ENCODE measurements at places on chromosomes 3 and 15.

DNA sequence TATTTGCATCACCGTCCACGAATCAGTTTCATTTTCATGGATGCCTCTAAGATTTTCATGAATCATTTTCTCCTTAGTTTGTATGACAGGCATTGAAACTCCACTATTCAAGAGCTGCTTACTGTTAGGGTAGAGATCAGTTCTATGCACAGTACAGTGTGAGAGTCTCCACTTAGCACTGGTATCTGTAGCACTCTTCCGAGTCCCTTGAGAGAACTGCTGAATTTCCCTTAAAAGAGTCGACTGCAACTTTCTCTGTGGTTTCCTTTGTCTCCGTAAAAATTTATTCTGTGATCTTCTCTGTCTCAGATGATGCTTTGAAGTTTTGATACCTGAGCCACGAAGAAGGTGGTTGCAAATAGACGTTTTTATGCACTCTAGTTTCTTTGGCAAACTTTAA is 14.8 kb downstream of the GTPBP8 start:
- no peak for DNase-seq

- no peak for DNase-seq
These were observed 70.1 kb upstream of the VEPH1 start for GRCh38 chr3:157573281-157573680.

GRCh38 chr15:25783607-25784540 is 79.3 kb downstream of the ATP10A start:
- peak; percentile 34 for DNase-seq

DNA sequence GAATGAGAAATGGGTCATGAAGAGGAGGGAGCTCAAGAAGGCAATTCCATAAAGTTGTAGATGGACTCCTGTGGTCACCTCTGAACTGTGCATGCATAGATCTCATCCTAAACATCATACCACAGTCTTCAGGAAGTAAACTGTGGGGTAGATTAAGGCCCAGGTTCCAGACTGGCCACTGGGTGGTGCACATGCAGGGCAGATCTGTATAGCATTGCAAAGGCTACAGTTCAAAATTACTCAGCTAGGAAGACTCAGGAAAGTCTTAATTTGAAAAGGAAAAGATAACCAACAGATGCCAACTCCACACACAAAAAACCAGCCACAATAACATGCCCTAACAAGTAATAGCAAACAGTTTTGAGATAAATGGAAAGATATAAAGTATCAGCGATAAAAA is 20.3 kb downstream of the KY start:
- DNase-seq = no peak

DNA sequence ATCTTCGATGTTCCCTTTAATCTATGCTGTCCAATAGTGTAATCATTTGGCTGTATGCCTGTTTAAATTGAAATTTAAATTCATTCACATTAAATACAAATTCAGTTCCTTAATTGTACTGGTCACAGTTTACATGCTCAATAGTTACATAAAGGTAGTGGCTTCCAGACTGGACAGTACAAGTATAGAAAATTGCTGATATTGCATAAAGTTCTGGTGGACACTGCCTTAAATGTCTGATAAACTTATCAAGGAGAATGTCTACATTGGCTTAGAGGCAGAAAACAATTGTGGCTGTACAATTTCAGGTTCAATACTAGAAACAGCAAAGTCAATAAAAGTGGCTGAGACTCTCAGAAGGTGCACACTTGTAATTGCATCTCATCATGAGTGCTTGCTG is 365.2 kb downstream of the RBMS3 start:
- no peak for DNase-seq

DNA sequence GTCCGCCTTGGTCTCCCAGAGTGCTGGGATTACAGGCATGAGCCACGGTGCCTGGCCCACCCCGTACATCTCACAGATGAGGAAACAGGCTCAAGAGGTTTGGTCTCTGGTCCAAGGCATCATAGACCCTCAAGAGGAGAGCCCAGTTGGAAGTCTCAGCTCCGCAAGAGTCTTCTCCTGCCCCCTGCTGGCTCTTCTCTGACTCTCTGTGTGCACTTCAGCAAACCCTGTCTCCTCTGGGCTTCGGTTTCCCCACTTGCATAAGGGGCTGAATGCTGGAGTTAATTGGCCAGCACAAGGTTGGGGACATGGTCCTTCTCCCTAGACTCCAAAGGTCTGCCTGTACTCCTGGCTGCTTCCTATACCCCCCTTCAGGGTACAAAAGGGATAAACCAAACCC is 3.9 kb downstream of the MST1R start:
- DNase-seq = no peak

DNA sequence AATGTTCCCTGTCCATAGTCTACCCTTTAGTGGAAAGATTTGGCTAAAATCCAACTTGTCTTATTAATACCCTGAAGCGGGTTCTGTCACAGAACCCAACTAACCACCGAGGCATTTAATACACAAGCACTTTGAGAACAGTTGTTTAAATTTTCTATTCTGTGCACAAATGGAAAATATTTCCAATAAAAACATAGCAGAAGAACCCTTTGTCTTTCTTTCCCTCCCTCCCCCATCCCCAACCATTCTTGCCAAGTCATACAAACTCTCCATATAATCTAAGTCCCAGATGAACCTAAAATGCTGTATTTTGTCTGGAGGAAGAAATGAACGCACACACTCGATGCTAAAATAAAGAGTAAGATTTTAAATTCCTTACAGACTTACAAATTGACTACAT is 126.9 kb upstream of the STRIT1 start:
- no peak for DNase-seq

- no peak for DNase-seq
These were observed 50.1 kb downstream of the PCSK6 start for GRCh38 chr15:101439285-101439919.

- no peak for DNase-seq
These were observed 26.8 kb upstream of the LIMD1 start for GRCh38 chr3:45567730-45568172.

DNA sequence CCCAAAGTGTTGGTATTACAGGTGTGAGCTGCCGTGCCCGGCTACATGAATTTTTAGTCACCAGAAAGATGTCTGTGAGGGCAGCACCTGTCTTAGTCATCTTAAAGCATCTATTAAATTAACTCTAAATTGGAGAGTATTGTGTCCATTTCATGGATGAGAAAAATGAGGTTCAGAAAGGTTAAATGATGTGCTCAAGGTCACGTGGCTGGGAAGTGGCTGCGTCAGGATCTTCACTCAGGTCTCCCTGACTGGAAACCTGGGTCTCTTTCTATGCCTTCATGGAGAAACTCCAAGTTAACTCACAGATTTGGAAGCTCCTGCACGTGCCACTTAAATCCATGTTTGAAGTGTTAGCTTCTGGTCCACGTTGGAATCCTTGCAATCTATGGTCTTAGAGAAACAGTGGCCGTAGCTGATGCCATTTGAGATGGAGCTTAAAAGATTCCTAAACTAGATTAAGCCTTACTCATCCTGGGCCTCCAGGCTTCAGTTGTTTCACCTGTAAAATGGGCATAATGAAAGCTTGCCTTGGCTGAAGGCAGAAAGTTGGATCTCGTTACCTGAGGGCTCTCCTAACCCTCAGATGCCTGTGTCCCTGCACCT is 5.2 kb upstream of the TMEM40 start:
- no peak for DNase-seq

DNA sequence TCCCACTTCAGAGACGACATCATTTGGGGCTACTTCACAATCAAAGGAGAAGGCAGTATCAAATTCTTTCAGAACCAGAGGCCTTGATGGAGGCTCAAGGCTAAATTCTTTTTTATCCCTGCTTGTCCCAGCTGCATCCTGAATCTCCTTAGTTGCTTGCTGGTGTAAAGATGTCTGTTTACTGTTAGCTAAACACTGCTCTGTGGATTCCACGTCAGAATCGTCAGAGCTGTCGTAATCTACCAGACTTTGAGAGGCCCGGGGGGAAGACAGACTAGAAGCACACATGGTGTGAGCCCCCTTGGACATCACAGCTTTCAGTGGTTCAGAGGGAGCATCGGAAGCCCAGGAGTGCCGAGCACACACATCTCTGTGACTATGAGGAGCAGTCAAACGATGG is 32.6 kb downstream of the LINS1 start:
- DNase-seq = no peak

DNA sequence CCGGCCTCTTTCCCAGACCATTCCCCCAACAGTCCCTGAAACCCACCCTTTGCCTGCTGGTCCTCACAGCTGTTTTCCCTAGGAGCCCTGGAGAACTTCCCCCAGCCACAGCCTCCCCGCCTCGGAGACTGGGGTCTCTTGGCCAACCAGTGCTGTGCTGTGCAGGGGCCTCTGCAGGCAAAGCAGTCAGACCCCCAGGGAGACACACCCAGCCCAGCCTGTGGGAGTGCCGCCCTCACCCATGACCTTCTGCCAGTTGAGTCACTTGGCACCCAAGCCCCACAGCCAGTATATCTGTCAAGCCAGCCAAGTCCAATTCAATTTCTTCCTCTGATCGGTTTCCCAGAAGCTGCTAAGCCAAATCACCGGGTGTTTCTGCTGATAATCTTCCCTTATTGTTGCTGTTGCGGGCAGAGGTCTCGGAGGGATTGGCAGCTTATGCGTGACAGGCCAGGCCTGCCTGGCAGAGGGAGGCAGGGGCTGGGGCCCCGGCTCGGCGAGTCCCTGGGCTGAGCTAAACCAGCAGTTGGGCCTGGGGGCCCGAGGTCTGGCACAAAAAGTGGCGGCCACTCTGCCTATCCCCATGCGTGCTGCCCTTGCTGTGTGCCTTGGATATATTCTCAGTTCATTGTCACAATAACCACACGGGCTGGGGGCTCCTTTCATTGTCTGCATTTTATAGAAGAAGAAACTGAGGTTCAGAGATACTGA is 65.6 kb upstream of the SLC6A1 start:
- DNase-seq = no peak

- peak; percentile 18 for DNase-seq
These were observed 472 bp downstream of the CHST14 start for GRCh38 chr15:40471105-40471807.

GRCh38 chr3:127549826-127550467 is 40.6 kb downstream of the TPRA1 start:
- DNase-seq = no peak

GRCh38 chr15:34782901-34783300 is 12.4 kb downstream of the ACTC1 start:
- no peak for DNase-seq

DNA sequence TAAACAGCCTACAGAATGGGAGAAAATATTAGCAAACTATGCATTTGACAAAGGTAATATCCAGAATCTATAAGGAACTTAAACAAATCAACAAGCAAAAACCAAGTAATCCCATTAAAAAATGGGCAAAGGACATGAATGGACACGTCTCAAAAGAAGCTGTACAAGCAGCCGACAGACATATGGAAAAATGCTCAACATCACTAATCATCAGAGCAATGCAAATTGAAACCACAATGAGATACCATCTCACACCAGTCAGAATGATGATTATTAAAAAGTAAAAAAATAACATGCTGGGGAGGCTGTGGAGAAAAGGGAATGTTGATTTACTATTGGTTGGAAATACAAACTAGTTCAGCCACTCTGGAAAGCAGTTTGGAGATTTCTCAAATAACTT is 30.7 kb upstream of the PPM1L start:
- no peak for DNase-seq

GRCh38 chr3:30964612-30965011 is 70.2 kb upstream of the GADL1 start:
- DNase-seq = no peak

DNA sequence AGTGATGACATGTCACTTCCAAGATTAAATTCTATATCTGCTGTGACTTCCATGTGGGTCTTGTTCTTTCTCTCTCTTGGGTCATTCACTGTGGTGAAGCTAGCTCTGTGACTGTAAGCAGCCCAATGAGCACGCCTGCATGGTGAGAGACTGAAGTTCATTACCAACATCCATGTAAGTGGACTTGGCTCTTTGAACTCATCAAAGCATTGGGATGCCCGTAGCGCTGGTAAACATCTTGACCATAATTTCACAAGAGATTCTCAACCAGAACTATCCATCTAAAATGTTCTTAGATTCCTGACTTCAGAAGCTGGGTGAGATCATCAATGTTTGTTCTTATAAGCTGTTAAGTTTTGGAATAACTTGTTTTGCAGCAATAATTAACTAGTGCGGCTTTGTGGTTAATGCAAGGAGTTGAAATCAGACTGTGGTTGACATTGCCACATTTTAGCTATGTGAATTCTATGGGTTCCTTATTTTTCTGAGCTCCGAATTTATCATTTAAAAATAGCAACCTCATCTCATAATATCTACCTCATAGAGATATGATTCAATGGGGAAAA is 31.6 kb upstream of the LRRC3B start:
- no peak for DNase-seq

- DNase-seq = no peak
These were observed 45.1 kb upstream of the EPHB1 start for GRCh38 chr3:134749802-134750553.

DNA sequence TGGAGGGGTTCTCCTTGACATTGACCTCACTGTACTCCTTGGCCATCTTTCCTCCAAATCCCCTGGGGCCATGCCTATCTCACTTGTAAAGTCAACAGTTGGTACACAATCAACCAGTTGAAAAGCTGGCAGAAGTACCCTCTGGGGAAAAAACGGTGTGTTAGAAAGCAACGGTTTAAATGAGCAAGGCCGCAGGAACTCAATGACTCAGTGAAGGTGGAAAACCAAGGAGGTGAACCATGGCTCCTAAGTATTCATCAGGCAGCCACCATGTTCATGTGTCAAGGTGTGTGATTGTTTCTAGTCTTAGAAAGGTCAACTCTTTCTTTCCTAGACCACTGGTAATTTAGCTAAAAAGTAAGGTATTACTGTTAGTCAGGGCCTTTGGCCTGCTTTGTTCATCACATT is 130.9 kb upstream of the SATB1 start:
- DNase-seq = no peak

- DNase-seq = no peak
These were observed 88.4 kb downstream of the PLCH1 start for GRCh38 chr3:155656466-155656865.

GRCh38 chr3:142931222-142931621 is 32.3 kb downstream of the PAQR9 start:
- DNase-seq = peak; percentile 14

DNA sequence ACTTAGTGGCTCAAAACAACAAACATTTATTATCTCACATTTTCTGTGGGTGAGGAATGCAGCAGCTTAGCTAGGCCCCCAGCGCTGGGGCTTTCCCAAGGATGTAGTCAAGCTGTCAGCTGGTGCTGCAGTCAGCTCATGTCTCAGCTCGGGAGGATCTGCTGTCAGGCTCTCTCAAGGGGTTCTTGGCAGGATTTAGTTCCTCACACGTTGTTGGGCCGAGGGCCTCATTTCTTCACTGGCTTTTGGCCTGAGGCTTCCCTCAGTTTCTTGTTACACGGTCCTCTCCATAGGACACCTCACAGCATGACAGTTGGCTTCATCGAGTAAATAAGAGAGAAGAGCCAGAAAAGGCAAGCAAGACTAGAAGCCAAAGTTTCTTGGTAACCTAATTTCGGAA is 13.7 kb upstream of the U2SURP start:
- no peak for DNase-seq

- no peak for DNase-seq
These were observed 55.4 kb upstream of the SEC13 start for GRCh38 chr3:10376353-10376752.

- DNase-seq = no peak
These were observed 28.6 kb upstream of the TEX264 start for GRCh38 chr3:51642462-51642861.

Measured in stimulated activated CD4-positive, alpha-beta T cell treated with anti-CD3 and anti-CD28 coated beads, Interleukin-4, amount 100 ng/mL, for 4 hours (primary cell).